ENCODE measurements at places on chromosomes 11 and 22.

GRCh38 chr11:10497371-10498021, 42.4 kb downstream of the AMPD3 start:
- no peak for DNase-seq

DNA sequence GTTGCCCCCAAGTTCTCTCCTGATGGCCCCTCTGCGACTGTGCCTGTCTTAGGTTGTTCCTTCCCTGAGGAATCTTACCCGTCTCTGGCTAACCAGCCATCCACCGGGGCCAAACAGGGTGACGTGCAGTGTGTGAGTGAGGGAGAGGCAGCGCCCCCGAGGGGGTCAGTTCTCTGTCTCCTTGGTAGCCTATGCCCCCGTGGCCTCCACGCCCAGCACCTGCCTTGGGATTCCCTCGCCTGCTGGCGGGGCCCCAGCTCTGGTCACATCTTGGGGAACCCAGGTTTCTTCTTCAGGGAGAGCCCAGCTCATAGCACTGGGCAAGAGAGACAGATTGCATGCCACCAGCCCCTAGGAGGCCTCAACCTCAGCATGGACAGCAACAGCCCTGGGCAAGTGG, 5.8 kb downstream of the NXF1 start:
- DNase-seq: no peak

DNA sequence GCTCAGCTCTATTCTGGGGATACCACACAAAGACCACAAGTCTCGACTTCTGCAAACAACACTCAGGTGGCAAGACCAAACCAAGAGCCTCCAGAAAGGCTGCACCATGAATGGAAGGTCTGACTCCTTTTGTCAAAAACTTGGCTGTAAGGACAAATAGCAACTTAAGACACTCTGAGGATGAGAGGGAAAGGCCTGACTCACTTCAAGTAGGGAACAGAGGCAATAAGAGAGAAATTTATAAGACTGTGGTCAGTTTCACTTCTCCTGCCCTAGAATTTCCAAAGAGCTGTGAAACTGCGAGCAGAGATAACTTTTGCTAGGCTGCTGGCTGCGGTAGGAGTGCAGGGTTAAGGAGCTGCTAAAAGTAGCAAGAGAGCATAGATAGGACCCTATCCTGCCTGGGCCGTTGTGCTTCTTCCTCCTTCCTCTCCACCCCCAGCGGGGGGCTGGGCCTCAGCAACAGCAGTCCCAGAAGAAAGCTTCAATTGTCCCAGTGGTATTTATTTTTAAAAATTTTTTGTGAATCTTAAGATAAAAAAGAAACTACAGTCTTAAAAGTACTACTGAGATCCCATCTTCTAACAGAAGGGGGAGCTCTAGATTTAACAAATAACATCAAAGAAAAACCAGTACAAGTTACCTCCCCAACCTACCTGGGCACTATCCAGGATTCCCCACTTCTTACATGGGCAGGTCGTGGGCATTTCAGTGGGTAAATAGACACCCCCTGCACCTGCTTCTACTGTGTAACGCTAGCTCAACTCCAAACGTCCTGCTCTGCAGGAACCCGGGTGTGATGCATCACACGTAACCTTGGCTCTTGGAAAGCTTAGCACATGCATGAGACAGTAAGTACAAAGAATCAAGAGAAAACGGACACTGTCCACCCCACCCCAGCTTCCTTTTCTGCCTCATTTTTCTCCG, 66.4 kb downstream of the SGSM3 start:
- no peak for DNase-seq

DNA sequence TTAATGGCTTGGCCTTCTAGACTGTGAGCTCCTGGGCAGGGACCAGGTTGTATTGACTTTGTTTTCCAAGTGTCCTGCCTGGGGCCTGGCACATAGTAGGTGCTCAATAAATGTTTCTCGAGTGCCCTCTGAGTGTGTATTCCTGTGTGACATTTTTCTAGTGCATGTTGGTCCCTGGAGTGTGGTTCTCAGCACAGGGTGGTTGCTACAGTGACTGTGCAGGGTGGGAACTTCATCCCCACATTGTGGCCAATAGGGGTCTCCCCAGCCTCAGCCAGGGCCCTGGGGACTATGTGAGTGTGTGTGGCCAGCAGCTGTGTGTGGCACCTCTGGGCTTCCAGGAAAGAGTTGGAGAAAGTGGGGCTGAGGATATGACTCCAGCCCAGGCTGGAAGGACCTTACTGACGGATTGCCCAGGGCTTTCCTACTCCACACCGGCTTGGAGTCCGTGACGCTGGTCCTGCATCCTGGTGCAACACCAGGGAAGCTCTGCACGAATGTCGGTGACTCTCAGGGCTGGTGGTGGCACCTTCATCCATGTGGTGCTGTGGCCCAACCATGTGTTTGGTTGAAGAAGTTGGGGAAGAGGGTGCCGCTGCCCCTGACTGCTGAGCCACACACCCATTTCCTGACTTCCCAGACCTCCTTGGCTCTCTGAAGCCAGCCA, 9.0 kb upstream of the MARK2 start:
- DNase-seq: peak; percentile 61

- DNase-seq: no peak
Observed at GRCh38 chr11:68685656-68686380, 1.5 kb downstream of the GAL start.

GRCh38 chr11:116202922-116203321, 569.9 kb downstream of the BUD13 start:
- peak; percentile 5 for DNase-seq

GRCh38 chr11:30861064-30861463, 274.9 kb upstream of the MPPED2 start:
- DNase-seq: no peak

GRCh38 chr11:77276271-77276670, 25.2 kb downstream of the GDPD4 start:
- no peak for DNase-seq

GRCh38 chr11:86418917-86419316, 44.2 kb downstream of the CCDC81 start:
- no peak for DNase-seq

- no peak for DNase-seq
Observed at GRCh38 chr11:130344841-130345240, 30.1 kb upstream of the ZBTB44 start.

- no peak for DNase-seq
Observed at GRCh38 chr11:59416613-59417012, 9.6 kb downstream of the OR5A2 start.

- DNase-seq: no peak
Observed at GRCh38 chr22:46273432-46274148, 5.8 kb downstream of the TTC38 start.

DNA sequence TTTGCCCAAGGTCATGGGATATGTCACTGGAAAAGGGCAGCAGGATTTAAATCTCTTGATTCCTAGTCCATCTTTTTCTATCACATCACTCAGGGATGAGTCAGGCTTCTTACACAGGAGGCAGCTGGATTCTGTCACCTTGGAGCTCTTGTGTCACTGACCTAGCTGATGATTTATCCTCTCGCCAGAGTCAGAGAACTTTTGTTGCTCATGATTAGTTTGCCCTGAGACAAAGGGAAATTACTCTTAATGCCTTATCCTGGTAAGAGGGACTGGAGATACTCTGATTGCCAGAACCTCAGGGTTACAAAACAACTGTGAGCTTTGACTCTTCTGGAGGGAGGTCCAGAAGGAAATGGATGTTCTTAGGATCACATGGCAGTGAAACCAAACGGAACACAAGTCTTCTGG, 10.1 kb downstream of the COA4 start:
- no peak for DNase-seq

GRCh38 chr11:37503411-37504059, 905.5 kb upstream of the RAG2 start:
- no peak for DNase-seq

- no peak for DNase-seq
Observed at GRCh38 chr11:94925422-94926270, 47.7 kb downstream of the CWC15 start.

- no peak for DNase-seq
Observed at GRCh38 chr11:931385-931784, 5.7 kb downstream of the AP2A2 start.

DNA sequence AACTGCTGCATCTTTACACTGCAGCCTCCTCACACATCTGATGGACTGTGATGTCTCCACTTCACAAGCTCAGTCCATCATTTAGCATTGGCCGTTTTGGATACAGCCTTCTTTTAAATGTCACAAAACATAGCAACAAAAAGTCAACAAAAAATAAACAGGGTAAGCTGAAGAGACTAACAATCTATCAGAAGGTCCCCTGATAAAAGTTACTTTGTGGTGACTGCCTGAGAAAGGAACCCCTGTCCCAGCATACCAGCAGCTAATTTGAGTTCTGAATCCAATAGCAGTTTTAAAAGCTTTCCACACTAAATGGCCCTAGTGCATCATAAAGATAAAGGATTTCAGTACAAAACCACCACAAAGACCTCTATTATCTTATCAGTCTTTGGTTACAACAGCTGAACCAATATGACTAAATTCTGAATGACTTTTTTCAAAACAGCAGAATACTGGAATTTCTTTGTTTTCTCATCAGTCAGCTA, 162.4 kb downstream of the SOX6 start:
- no peak for DNase-seq

DNA sequence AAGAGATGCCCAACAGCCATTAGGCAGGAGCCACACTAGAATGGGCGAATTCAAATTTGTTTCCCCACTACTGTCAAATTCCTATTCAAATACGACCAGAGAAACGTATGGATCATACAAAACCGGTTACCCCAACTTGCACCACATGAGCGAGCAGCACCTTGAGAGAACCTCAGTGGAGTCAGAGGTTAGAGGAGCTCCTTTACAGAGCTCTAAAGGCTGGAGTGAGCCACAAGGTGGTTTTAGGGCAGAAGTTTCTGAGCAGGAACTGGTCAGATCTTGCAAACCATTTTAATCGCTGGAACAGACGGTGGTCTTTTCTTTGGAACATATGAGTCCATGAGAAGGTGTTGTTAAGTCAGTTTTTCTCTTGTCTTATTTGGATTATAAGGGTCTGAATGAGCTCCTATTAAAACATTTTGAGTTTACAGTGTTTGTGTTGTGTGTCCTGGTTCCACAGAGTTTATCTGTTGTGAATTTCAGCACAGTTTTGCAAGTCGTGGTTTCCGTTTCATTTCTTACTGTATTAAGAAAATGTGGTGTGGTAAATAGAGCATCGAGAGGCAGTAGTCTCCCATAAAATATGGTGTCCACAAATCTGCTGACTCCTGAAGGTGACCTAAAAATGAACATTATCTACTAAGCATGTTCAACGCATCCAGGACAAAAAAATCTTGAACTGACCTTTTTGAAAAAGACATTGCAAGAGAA, 471.7 kb downstream of the NTM start:
- no peak for DNase-seq

DNA sequence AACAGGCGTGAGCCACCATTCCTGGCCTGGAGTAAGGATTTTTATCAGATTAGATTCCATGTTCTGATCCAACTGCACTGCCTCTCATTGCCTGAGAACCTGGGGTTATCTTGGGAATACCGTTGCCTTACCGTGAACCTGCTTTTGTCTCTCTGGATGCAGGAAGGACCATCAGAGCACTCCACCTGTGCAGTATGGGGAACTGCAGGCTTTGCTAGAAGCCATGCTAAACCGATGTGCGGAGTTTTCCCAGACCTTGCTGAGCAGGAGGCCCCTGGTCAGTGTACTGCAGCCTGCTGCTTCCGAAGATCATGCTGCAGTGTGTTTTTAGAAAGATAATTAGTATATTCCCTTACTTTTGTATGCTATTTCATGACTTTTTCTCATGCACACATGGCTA, 43.6 kb downstream of the MEI1 start:
- DNase-seq: peak; percentile 37

DNA sequence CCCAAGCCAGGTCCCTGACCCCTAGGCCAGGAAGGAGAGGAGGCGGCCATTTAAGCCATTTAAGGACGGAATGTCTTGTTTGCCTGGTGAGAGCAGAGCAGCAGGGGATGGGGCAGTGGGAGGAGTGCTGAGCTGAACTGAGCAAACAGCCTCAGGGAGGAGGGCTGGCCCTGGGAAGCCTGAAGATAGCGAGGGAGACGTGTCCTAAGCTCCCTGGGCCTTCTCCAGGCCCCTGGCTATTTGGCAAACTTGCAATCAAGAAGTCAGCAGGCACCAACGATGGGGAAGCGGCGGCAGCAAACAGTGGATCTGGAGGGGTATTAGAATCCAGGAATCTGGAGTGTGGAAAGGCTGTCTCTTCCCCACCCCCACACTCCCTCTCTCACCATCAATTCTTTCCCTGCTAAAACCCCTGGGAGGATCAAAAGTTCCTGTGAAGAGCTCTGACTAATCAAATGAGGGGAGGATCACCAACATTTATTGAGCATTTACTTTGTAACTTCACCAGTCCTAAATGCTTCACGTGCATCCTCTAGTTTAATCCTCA, 8.8 kb downstream of the BCL9L start:
- DNase-seq: no peak

DNA sequence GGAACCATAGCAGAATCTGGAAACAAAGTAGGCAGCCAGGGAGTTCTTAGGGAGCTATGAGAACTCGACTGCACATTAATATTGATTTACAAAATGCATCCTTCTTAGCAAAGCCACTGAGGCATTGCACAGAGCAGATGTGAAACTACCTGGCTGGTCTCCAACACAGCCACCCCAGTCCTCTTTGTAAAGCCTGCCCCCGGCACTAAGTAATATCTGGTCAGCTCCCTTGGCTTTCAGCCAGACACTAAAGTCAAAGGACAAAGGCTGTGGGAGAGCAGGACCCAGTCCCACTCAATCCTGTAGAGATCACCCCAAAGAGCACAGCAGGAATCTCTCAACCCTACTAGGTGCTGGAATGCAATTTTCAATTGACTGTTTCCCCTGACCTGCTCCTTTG, 12.8 kb downstream of the XRRA1 start:
- no peak for DNase-seq

DNA sequence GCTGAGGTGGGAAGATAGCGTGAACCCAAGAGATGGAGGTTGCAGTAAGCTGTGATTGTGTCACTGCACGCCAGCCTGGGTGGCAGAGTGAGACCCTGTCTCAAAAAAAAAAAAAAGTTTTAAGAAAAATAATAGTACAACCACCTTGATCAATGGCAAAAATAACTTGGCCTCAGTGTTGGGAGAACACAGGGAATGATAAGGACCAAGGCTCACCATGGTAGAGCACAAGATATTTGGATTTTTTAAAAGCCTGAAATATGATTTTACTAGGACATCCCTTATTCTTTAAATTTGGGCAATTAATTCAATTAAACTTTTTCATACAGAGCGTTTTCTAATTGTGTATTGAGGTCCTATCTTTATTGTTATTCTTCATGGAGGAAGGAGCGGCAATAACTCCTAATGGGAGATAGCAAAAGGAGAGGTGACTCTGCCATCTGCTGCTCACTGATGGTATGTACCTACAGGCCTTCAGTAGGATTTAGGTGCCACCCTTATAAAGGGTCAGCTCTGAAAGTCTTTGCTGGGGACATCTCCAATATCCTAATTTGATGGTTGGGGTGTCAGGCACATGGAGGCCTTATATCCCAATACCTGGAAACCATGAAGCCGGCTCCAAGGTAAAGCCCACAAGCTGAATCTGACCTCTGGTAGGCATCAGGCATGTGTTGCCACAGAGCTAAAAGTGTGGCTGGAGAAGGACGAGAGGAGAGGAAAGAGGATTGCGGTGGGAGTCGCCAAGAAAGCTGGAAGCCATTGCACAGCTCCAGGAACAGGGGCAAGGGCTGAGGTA, 21.9 kb upstream of the POLD3 start:
- DNase-seq: no peak

GRCh38 chr11:19121646-19122045, 4.7 kb downstream of the ZDHHC13 start:
- DNase-seq: no peak
